Kidney (tissue), 22 donors: ENCODE measurements at places on chromosomes 4 and X. TPM values are rescaled to one million over a fixed set of nuclear protein-coding genes. Genes with fewer than 3 reads are reported as not detected.

Gene SCOC
- 74.1 TPM for total RNA-seq

Gene PLXNA3
- 40.5 TPM for total RNA-seq

Gene BCORL1
- 14.1 TPM for total RNA-seq

Gene PAGE4
- total RNA-seq = not detected

Gene OTUD6A
- total RNA-seq = not detected

Gene HSFX1
- 0.98 TPM for total RNA-seq

DNA sequence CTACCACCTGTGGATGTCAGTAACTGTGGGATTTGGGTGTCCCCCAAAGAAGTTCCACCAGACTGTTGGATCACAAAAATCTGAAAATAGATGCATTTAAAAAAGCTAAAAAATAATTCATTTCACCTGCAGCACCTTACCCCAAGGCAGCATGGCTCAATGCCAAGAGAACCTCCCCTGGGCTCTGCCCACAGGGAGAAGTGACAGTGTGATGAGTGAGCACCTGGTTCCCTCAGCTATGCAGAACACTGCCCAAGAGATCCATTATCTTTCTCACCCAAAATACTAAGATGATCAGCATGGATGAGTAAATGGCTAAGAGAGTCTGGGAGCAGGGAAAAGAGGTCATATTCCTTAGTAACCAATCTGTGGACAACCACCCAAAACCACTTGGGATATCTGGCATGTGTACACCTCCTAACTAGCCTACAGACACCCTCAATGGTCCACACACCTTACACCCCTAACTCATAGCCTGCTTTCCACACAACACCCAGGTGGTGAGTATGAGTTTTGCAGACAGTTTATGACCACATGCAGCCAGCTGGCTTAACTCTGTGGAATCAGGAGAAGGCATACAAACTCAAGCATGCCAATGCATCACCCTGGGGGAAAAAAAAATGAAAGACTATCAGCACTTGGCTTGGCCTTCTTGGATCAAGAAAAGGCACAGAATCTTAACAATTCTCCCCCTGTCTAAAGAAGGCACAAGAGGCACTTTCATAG is 416.5 kb upstream of the SMIM31 start:
- no peak overlapping the region for H3K27ac ChIP-seq
- no peaks in the 10 kb centered on the region for H3K4me1 ChIP-seq
- H3K27me3 ChIP-seq = no peaks in the 10 kb centered on the region
- H3K4me3 ChIP-seq = no peak overlapping the region
- DNase-seq = no peak

- no peak for DNase-seq
- no peak overlapping the region for H3K27ac ChIP-seq
- no peak overlapping the region for H3K4me3 ChIP-seq
- H3K36me3 ChIP-seq = no peaks in the 10 kb centered on the region
- no peaks in the 10 kb centered on the region for H3K27me3 ChIP-seq
Observed at GRCh38 chr4:180557348-180557747, 1685.9 kb upstream of the TENM3 start.

DNA sequence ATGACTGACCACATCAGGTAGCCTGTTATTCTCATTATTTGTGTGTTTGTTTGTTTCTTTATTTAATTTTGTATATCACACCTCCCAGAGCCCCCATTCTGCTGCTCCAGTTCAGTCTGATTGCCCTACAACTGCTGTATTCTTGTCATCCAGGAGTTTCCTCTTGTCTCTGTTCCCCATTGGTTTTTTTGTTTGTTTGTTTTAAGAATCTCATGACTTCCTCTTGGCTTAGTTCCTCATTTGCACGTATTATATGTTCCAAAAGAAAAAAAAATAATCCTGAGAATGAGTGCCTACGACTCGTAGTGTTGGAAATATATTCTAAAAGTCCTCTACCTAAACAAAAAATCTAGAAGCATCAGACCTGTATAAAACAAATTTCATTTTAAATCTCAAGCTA is 142.3 kb upstream of the SLIT2 start:
- no peaks in the 10 kb centered on the region for H3K4me1 ChIP-seq
- H3K27me3 ChIP-seq = no peaks in the 10 kb centered on the region
- no peak for DNase-seq
- H3K36me3 ChIP-seq = no peaks in the 10 kb centered on the region

GRCh38 chrX:117335209-117335608 is 781.4 kb downstream of the KLHL13 start:
- no peak overlapping the region for H3K4me3 ChIP-seq
- no peak overlapping the region for H3K27ac ChIP-seq
- no peak for DNase-seq
- no peaks in the 10 kb centered on the region for H3K4me1 ChIP-seq
- H3K27me3 ChIP-seq = no peaks in the 10 kb centered on the region
- H3K36me3 ChIP-seq = no peaks in the 10 kb centered on the region

DNA sequence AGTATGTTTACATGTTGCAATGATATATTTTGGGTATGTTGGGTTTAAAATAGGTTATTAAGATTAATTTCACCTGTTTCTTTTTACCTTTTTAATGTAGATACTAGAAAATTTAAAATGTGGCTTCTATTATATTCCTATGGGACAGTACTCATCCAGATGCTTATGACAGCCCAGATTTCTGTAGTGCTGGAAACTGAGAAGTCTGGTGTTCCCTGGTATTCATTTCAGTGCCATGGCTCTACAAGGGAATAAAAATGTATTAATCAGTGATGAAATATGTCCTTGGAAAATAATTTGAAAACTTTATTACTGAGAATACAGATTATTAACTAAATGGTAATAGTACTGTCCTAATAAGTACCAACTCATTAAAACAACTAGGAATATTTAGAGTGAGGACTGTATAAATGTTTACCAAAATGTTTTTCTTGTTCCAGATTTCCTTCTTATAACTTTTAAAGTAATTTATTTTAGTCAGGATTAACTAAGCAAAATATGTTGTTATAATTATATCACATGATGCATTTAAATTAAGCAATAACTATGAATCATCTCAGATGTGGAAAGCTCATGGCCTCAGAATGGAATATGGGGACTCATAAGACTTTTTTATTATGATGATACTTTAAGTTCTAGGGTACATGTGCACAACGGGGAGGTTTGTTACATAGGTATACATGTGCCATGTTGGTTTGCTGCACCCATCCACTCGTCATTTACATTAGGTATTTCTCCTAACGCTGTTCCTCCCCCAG is 25.3 kb downstream of the ARHGAP24 start:
- no peak overlapping the region for H3K27ac ChIP-seq
- DNase-seq = no peak
- no peak overlapping the region for H3K4me3 ChIP-seq
- H3K36me3 ChIP-seq = no peaks in the 10 kb centered on the region
- no peaks in the 10 kb centered on the region for H3K4me1 ChIP-seq

GRCh38 chrX:14941301-14941700 is 68.1 kb downstream of the MOSPD2 start:
- no peak for DNase-seq
- no peaks in the 10 kb centered on the region for H3K4me1 ChIP-seq
- H3K36me3 ChIP-seq = no peaks in the 10 kb centered on the region

- H3K27me3 ChIP-seq = no peaks in the 10 kb centered on the region
- H3K27ac ChIP-seq = no peak overlapping the region
- H3K4me3 ChIP-seq = no peak overlapping the region
- no peak for DNase-seq
Observed at GRCh38 chrX:96183843-96184242, 500.8 kb upstream of the DIAPH2 start.

DNA sequence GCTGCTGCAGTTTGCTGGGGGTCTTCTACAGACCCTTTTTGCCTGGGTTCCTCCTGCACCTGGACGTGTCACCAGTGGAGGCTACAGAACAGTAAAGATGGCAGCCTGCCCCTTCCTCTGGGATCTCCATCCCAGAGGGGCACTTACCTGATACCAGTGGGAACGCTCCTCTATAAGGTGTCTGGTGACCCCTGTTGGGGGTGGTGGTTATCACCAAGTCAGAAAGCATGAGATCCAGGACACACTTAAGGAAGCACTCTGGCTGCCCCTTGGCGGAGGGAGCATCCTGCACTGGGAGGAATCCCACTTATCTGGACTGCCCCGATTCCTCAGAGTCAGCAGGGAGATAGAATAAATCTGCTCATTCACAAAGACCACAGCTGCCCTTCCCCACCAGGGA is 218.9 kb upstream of the GALNTL6 start:
- H3K36me3 ChIP-seq = no peaks in the 10 kb centered on the region
- H3K4me3 ChIP-seq = no peak overlapping the region
- no peak for DNase-seq
- no peak overlapping the region for H3K27ac ChIP-seq
- no peaks in the 10 kb centered on the region for H3K27me3 ChIP-seq

GRCh38 chrX:39309018-39309635 is 507.9 kb downstream of the MID1IP1 start:
- H3K4me3 ChIP-seq = no peak overlapping the region
- peak overlapping the region; percentile 63 for H3K27ac ChIP-seq
- H3K27me3 ChIP-seq = peaks cover 3% of the 10 kb centered on the region
- H3K4me1 ChIP-seq = peaks cover 3% of the 10 kb centered on the region
- peak; percentile 16 for DNase-seq
- H3K36me3 ChIP-seq = no peaks in the 10 kb centered on the region

GRCh38 chr4:98745366-98745765 is 87.0 kb upstream of the TSPAN5 start:
- no peaks in the 10 kb centered on the region for H3K4me1 ChIP-seq
- no peak overlapping the region for H3K4me3 ChIP-seq
- H3K27ac ChIP-seq = no peak overlapping the region
- no peaks in the 10 kb centered on the region for H3K27me3 ChIP-seq
- H3K36me3 ChIP-seq = no peaks in the 10 kb centered on the region

GRCh38 chr4:78169728-78170127 is 112.6 kb downstream of the FRAS1 start:
- H3K4me1 ChIP-seq = no peaks in the 10 kb centered on the region
- no peaks in the 10 kb centered on the region for H3K27me3 ChIP-seq
- H3K4me3 ChIP-seq = no peak overlapping the region

DNA sequence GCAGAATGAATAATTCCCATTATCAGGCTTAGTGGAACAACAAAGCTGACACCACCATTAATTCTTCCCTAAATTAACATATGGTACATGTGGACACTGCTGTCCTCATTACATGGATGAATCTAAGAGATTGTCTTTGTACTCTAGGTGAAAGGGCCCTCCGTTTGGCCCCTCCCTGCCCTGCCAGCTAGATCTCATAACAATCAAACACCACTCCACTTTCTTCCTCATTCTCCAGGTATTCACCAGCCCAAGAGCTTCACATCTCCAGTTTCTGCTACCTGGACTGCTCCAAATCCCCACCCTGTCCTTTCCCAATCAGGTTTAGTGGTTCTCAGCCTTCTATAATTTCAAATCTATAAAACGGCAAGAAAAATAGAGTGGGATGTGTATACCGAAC is 3.8 kb downstream of the HSD17B11 start:
- no peaks in the 10 kb centered on the region for H3K36me3 ChIP-seq
- no peak overlapping the region for H3K27ac ChIP-seq
- DNase-seq = no peak
- no peaks in the 10 kb centered on the region for H3K27me3 ChIP-seq
- H3K4me3 ChIP-seq = no peak overlapping the region

DNA sequence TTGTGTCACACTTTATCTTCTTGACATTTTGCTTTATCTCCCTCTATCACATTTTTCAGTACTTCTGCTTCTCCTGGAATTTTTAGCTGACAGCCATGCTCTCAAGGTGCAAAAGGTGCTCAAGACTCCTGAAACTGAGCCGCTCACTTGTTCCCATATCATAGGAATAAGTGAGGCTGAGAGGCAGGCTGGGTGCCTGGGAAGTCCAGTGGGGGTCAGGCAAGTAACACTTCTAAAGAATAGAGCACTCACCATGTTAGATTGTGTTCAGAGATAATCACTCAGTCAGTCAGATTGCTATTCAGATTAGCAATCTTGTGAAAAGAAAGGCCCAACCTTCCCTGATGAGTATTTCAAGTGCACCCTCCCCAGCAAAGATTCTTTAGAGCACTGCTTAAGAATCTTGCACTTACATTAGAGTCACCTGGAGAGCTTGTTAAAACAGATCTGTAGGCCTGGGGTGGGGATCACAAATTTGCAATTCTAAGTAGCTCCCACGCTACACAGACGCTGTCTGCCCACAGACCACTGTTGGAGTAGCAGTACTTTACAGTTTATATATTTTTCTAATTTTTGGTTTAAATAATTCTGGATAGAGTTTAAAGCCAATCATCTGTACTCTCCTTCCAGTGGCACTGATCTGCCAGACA is 23.1 kb upstream of the LRAT start:
- H3K27me3 ChIP-seq = no peaks in the 10 kb centered on the region
- DNase-seq = no peak
- no peak overlapping the region for H3K27ac ChIP-seq
- no peaks in the 10 kb centered on the region for H3K4me1 ChIP-seq
- H3K36me3 ChIP-seq = no peaks in the 10 kb centered on the region
- no peak overlapping the region for H3K4me3 ChIP-seq

GRCh38 chrX:139883984-139884383 is 48.9 kb downstream of the ATP11C start:
- no peaks in the 10 kb centered on the region for H3K4me1 ChIP-seq
- no peaks in the 10 kb centered on the region for H3K36me3 ChIP-seq
- H3K27ac ChIP-seq = no peak overlapping the region
- no peak for DNase-seq

GRCh38 chr4:68445111-68445510 is 2.2 kb upstream of the TMPRSS11E start:
- H3K27ac ChIP-seq = no peak overlapping the region
- DNase-seq = no peak
- H3K27me3 ChIP-seq = no peaks in the 10 kb centered on the region
- H3K4me3 ChIP-seq = no peak overlapping the region
- no peaks in the 10 kb centered on the region for H3K36me3 ChIP-seq
- H3K4me1 ChIP-seq = no peaks in the 10 kb centered on the region

- no peak overlapping the region for H3K4me3 ChIP-seq
- no peak for DNase-seq
- H3K27ac ChIP-seq = no peak overlapping the region
- H3K27me3 ChIP-seq = no peaks in the 10 kb centered on the region
- H3K36me3 ChIP-seq = no peaks in the 10 kb centered on the region
Observed at GRCh38 chr4:2080429-2081300, 21.5 kb downstream of the NAT8L start.

DNA sequence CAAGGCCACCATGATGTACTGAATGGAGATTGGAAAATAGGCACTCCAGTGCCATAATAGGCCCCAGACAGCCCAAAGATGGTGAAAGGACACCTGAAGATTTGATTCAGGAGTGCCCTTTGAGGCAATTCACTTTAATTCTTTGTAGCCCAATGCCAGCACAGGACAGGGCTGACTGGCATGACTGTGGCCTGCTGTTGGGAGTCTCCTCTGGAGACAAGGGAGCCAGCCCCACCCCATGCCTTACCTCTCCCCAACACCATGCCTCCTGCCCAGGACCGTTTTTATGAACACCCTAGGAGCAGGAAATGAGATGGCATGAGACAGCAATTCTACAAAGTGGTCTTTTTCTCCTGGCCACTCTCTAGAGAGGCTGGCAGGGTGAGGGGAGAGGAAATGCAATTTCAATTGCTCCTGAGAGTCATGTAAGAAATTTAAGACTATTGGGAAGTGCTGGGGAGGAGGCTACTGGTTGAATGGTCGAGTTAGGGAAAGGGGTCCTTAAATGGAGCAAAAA is 94.2 kb upstream of the MAMLD1 start:
- DNase-seq = no peak
- H3K4me1 ChIP-seq = peaks cover 4% of the 10 kb centered on the region
- no peaks in the 10 kb centered on the region for H3K27me3 ChIP-seq
- no peak overlapping the region for H3K4me3 ChIP-seq
